ENCODE measurements at places on chromosomes 2 and 18.

GRCh38 chr2:45011621-45012602 lies 2.7 kb upstream of the SIX2 start:
- no peak for DNase-seq

- DNase-seq = no peak
Measured at GRCh38 chr18:75854174-75854573, 426.7 kb upstream of the SMIM21 start.

DNA sequence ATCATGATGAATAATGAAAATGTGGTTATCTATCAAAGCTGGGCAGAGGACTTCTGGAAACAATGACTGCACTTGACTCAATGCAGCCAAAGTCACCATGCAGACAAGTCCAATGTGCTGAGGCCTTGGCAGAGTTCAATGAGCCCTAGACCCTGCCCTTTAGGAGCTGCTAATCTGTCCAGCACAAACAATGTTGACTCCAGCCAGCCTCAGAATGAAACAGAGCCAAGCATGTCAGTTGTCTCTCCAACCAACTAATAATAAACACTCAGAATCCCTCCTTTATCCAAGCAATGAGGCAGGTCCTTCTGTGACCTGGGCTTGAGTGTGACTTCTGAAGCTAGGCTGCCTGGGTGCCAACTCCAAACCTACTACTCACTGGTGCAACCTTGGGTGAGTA lies 270.6 kb downstream of the BCL11A start:
- no peak for DNase-seq

GRCh38 chr18:63346031-63346430 lies 21.0 kb downstream of the KDSR start:
- no peak for DNase-seq

DNA sequence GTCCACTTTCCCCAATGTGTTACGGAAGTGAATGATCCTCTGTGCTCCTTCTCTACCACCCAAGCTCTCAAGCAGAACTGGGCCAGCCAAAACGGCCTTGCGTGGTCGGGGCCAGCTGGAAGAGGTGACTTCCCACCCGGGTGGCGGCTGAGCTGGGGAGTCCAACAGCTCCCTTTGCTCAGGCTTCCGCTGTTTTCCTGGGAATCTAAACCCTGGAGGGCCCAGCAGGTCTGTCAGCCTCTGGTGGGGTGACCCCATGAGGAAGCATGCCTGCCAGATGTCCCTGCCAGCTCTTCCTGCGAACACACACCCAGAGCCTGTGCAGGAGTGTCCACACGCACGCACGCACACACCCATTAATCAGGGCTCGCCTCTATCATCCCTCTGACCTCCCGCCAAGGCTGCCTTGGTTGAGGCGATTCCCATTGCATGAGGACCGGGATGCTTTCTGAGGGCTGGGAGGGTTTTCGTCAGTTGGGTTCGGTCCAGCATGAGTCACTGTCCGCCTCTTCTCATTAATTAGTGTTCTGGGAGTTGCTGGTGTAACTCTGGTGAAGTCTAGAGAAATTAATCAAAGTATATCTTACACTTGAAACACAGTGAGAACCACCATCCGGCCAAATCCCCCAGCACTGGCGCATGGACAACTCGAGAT lies 90.6 kb downstream of the TWIST2 start:
- DNase-seq = no peak

- DNase-seq = no peak
Measured at GRCh38 chr2:169975221-169975620, 148.0 kb downstream of the UBR3 start.

Data from hypothalamus (tissue), 51 donors.